ENCODE measurements at places on chromosomes 5 and 9.

DNA sequence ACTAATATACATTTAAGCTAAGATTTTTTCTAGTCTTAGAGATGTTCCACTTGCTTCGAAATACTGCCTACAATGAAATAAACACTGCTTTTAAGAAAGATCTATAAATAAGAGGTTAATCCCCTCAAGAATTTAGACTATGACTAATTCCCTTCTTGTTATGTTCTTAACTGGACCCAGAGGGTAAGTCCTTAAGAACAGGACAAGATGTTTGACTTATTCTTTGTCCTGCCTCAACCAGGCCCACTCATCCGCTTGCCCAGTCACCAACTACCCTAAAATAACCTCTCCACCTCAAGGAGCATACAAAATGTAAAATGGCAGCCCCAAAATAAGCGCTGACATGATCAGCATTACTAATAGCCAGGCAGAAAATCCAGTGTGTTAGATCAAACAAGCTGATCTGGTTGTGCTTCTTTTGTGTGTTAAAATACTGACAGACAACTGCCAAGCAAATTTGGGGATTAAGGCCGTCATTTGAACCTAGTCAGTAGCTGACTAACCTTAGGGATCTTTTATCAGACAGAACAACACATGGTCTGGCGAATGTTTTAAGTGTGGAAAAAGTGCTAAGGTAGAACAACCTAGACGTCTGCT, 93.7 kb upstream of the SMC5 start:
- no peak for DNase-seq

DNA sequence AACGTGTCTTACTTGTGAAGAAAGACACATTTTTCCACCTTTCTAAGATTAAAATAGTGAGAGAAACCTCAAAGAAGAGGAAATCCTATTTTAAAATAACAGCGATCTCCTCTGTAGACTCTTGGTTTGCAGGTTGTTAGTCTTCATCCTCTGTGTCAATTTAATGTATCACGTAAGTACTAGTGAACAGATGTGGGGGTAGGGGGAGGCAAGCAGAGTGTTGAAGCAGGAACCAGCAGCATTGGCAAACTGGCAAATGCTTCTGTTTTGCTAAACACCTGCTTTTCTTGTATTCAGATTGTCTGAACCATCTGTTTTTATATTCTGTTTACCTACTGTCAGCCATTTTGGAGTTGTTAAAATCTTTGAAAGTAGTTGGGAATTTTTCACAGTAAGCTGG, 159.3 kb upstream of the TLX3 start:
- DNase-seq = no peak

- DNase-seq = no peak
Observed at GRCh38 chr5:119274767-119275130, 81.1 kb upstream of the TNFAIP8 start.

DNA sequence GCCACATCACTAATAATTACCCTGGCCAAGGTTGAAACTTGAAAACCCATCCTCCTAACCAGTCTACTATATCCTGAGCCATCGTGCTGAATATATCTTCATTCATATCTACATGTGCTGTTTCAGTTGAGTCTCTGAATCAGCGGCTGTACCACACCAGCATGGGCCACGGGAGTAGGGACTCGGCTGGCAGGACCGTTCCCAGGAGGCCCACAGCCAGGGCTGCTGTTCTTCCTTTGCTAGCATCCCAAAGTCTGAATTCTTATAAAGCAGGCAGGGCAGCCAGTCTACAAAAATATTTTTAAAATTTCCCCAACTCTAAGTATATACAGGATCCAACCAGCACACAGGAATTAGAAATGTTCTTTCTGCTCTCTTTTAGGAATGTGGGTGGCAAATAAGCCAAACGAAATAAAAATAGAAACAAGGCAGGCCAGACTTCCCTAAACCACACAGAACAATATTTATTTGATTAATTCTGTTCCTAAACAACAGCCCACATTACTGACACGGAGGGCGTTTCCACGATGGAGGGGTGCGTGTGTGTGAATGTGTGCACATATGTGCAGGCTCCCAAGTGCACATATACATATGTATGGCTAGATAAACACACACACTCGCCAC, 42.8 kb upstream of the EQTN start:
- no peak for DNase-seq

DNA sequence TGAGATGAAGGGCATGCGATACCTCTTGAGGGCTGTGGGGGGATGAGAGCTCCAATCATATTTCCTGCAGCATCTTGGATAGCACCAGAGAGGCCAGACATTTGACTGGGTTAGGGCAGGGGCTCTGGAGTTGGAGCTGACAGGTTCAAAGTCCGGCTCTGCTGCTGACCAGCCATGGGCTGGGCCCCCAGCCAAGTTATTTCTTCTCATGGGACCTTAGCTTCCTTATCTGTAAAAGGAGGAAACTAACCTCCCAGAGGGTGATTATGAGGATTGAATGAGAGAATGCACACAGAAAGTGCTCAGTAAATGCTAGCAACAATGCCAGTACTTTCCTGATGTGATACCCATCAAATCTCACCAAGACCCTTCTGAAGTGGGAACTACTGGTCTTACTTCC, 65.2 kb upstream of the SLC25A51 start:
- no peak for DNase-seq

DNA sequence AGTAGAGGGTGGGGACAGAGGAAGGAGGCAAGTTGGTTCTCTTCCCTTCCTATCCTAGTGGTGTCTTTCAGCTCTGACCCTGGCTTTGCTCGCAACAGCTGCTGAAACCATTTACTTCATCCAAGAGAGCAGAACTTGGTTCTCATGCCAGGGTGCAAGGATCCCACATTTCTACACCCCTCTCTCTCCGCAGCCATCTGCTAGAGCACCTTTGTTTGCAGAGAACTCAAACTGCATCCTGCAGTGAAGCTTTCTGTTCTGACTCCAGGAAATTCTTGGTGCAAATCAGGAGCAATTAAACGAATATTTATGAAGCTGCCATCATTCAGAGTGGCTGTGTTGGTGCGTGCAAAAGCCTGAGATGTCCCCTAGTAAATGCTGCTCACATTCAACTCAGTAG, 31.9 kb downstream of the NEUROG1 start:
- DNase-seq = no peak

DNA sequence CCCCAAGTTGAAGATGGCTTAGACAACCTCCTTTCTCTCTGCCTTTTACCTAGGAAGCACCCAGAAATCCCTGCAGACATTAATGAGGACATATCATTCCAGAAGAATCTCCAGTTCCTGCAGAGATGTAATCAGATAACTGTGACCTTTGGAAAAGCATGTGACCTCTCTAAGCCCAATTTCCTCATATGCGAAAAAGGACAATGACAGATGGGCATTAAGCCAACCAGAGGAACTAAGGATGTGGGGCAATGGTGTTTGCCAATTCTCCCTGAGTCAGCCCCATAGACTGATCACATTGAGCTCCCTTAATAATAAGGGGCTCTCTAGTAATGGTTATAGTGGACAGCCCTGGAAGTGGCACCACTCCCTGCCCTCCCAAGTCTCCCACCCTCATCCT, 10.1 kb upstream of the FOXI1 start:
- DNase-seq = no peak

DNA sequence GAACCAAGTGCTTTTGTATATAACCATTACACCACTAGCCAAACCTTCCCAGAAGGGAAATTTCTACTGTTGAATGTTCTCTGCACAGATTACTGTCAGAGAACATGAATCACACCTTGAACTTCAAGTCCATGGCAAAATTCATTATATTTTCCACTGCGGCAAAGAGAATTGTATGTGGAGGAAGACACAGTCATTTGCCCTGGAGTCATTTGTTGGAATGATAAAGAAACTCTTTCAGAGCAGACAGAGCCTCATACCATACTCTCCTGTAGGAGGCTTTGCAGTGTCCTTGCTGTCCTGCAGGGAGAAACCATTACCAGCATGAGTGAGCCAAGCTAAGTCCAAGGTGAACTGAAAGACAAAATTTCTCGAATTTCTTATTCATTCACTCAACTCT, 369.0 kb downstream of the ARHGEF28 start:
- DNase-seq = no peak

GRCh38 chr9:127011772-127012171, 97.2 kb downstream of the RALGPS1 start:
- no peak for DNase-seq

- no peak for DNase-seq
Observed at GRCh38 chr5:115475788-115476187, 68.8 kb downstream of the FEM1C start.

DNA sequence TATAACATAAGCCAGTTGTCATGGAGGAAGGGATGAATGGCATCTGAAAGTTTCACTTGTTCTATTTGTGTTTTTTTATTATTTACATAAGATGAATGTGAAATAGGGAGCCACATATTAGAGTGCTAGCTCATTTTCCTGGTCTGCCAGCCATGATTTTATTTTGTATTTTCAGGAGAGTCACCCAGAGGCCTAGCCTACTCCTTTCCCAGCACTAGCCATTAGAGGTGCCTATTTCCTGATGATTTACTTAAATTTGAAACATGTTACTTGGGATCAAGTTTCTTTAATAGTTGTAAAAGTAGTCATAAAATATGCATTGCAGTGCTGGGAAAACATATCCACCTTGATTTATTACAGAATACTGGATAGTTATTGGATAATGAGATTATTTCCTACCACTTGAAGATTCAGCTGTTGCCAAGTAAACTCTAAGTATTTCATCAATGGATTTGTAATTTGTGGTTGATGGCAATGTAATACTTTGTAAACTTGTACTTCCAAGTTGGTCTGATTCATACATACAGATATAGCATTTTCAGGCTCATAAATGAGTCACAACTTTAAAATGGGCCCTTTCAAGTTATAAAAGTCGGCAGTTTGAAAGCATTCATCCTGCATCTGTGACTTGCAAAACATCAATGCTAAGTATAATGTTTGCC, 50.8 kb downstream of the KCNN2 start:
- DNase-seq = no peak

DNA sequence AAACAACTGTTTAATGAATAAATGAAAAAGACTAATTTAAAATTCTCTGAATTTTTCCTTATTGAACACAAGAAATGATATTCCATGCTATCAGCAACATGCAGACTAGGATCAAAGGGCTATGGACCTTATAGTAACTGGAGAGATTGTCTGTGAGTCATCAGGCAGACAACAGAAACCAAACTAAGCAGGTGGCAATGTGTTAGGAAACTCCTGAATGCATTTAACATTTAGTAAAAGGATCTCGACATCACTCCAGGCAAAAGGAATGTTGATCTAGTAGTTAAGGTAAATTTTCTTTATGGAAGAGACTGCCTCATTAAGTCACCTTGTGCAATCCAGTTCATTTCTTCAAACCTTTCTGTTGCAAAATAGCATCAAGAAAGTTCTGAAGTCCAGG, 58.4 kb downstream of the ARL15 start:
- DNase-seq = no peak
